Stimulated activated CD4-positive, alpha-beta T cell treated with anti-CD3 and anti-CD28 coated beads, Interleukin-12 subunit alpha, Interleukin-12 subunit beta, amount 100 ng/mL, for 48 hours (primary cell): ENCODE measurements at places on chromosomes 7 and 10.

- DNase-seq: no peak
Measured at GRCh38 chr10:113625461-113626186, 38.2 kb downstream of the NRAP start.

- no peak for DNase-seq
Measured at GRCh38 chr7:112981966-112982365, 104.7 kb downstream of the GPR85 start.

DNA sequence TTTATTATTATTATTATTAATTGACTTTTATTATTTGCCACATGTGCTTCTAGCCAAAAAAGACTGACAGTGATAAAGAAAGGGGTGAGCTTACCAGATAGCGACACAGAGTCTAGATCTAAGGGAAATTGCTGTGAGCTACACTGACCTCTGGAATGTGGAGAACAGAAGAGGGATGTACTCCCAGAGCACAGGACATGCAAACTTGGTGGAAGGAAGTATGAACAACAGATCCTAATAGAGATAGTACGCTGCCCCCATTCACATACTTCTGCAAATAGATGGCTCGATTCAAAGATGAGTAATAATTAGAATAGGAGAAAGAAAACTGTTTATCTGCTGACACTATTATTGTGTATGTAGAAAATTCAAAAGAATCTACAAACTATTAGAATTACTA, 109.3 kb upstream of the HPS1 start:
- no peak for DNase-seq

- DNase-seq: no peak
Measured at GRCh38 chr7:28298870-28299518, 113.3 kb upstream of the CREB5 start.

DNA sequence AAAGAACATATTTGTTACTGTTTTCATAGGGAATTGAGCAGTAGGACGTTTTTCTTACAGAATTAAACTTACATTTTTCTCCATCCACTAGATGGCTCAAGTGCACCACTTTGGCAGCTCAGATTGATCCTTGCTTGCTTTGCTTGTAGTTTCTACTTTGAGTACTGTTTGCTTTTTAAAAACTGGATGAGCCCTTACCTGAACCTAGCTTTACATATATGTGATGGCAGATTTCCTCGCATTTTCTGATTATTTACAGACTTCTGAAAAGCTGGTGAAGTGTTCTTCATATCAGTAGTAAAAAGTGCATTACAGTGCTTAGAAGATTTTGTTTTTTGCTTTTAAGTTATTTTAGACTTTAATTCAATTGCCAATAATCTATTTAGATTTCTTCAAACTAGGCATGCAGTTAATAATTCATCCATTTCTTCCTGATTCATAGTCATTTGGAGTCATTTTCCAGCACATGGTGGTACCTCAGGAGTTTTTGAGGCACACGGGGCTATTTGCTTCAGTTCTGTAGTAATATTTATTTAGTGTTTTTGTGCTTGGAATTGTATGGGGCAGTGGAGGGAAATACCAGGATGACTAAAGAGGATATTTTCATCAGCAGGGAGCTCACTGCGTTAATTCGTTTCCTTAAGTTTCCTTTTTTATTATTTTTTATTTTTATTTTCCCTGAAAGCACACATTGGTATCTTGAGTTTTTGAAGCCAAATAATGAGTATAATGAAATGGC, 57.3 kb downstream of the MAPK8 start:
- no peak for DNase-seq

- no peak for DNase-seq
Measured at GRCh38 chr10:69901628-69902505, 100.2 kb downstream of the COL13A1 start.

DNA sequence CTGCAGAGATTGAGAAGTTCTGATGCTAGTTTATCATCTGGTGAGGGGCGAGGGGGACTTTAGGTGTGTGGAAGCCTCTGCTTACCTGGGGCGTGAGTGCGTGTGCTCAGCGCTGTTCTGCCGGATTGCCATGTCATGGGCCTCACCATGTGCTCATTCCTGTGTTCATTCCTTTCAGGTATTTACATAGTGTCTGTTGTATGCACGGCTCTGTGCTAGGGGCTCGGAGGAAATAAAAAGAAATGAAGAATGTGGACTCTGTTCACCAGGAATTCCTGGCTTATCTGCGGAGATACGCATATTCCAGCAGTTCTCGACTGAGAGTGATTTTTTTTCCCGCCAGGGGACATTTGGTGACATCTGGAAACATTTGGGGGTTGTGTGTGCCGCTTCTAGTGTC, 152.0 kb downstream of the CAMK1D start:
- DNase-seq: no peak
